CD8-positive, alpha-beta memory T cell (primary cell): ENCODE measurements at places on chromosomes 16 and 17.

- no peak for DNase-seq
These were observed 133.6 kb downstream of the SNX11 start for GRCh38 chr17:48241131-48241591.

GRCh38 chr16:67430504-67430976, 381 bp upstream of the HSD11B2 start:
- DNase-seq, result no peak

- no peak for DNase-seq
These were observed 818.6 kb downstream of the KCNJ2 start for GRCh38 chr17:70987867-70988340.

DNA sequence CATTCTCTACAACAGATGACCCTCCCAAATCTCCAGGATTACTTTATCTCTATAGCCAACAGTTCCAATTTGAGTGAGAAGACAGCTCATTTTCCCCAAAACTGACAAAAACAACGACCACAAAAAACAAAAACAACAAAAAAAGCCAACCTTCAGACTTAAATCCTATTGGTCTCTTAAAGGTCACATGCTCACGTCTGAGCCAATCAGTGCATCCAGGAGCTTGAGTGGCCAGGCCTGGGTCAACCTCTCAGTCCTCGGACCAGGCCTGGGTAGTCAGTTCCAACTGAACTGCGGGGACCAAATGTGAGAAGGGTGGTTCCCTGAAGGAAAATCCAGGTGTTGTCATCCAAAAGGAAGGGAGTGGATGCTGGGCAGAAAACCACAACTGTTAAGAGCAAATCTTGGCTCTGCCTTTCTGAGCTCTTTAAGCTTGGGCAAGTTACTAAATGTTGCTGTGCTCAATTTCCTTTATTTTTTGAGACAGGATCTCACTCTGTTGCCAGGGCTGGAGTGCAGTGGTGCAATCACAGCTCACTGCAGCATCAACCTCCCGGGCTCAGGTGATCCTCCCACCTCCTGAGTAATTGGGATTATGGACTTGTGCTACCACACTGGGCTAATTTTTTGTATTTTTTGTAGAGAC, 43.0 kb upstream of the MSI2 start:
- no peak for DNase-seq

GRCh38 chr17:57552114-57552624, 192.9 kb downstream of the CCDC182 start:
- no peak for DNase-seq

- DNase-seq, result no peak
These were observed 70.2 kb upstream of the GNAO1 start for GRCh38 chr16:56121156-56121500.
